Muscle of arm (tissue), 14 donors: ENCODE measurements at places on chromosomes 3 and 15. TPM values are rescaled to one million over a fixed set of nuclear protein-coding genes. Genes with fewer than 3 reads are reported as not detected.

Gene PSMD2
- polyA plus RNA-seq = 166 TPM

GRCh38 chr3:129614435-129614834, 8.0 kb upstream of the PLXND1 start:
- no peak for DNase-seq

Gene TRNT1
- not detected for polyA plus RNA-seq

DNA sequence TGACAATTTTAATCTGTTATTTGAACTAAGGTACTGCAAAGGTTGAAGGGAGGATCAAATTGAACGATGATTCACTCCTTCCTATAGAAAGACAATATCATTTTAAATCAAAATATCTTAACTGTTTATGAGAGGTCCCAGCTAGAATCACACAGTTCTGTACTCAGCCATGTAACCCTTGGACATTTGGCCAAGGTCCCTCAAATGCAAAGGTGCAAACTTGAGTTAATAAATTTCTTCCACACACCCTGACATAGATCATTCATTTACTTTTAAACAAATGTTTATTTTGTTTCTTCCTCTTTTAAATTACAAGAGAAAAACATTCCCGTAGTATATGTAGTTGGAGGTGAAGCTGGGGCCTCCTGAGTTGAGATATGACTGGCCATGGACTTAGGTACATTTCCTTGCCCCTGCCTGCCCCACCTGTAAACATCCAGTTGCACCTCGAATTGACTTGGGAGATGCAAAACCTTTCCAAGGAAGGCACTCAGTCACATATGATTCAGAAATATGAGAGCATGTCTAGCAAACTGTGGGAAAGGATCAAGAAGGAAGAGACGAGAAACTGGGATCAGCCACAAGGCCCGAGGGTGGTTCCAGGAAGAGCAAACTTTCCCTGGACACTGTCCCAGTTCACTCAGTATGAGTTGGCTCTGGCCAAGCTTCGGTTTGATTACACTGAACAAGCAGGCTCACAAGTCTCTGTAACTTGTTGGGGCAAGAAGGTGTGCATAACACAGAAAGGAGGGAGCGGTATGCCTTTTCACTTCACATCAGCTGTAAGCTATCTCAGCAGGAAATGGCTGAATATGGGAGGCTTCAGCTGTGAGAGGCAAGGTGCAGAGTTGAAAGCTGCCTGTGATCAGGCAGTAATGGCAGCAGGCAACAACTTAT, 6.7 kb downstream of the TNFSF10 start:
- peak; percentile 62 for DNase-seq

- no peak for DNase-seq
Measured at GRCh38 chr15:26894181-26894580, 27.3 kb downstream of the GABRA5 start.

DNA sequence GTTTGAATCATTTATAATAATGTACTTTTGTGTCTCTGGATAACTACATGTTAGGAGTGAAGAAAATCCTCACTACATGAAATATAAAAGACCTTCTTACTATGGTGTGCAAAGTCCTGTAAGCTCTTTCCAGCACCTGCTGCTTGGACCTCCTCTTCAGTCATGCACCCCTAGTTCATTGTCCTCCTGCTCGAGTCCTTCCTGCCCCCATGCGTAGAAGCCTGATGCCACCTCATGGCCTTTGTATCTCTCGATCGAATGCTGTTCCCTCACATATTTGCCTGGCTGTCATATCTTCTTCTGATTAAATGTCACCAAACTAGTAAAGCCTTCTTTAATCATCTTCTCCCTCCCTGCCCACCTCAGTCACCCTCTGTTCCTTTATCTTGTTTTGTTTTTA, 49.9 kb upstream of the SUCLG2 start:
- DNase-seq = no peak

- DNase-seq = no peak
Measured at GRCh38 chr3:9013782-9014563, 50.7 kb upstream of the RAD18 start.

DNA sequence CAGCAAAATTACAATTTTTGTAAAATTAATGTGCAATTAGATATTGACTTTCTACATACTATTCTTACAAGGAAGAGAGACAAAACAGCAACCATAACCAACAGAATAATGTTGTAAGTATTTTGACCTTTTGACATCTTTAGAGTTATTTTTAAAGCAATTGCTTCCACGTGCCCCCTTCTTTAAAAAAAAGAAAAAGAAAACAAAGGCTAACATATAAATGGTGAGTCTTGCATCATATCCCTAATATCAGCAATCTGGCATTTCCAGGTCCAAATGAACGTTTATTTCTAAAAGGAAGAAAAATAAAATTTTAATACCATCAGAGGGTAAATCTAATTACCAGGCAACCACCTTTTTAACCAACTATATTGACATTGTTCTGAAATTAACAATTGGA, 19.3 kb upstream of the STRIT1 start:
- DNase-seq = no peak

Gene CIB2
- polyA plus RNA-seq = not detected

- no peak for DNase-seq
Measured at GRCh38 chr15:79136434-79137046, 46.0 kb upstream of the RASGRF1 start.

DNA sequence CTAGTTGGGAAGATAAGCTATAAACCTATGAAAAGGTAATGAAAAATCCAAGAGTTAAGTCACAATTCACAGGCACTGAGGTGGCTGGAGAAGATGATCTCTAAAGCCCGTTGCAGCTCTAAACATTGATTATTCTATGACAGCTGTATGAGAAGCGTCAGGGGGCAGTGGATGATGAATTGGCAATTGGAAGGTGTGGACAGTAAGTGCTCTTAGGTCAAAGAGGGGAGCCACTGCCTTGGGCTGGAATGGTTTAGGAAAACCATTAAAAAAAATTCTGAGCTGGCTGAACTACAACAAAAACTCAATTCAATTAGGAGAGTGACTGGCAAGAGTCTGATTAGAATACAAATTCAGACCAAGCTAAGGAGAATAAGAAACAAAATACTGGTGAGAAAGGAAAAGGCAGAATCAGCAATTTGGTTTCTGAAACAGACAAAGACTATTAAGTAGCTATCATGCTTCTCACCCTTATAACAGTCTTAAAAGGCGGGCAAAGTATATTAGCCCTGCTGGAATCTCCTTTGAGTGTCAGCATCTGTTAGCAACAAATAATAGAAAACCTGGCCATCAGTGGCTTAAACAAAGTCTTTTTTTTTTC, 8.8 kb upstream of the NMD3 start:
- no peak for DNase-seq

DNA sequence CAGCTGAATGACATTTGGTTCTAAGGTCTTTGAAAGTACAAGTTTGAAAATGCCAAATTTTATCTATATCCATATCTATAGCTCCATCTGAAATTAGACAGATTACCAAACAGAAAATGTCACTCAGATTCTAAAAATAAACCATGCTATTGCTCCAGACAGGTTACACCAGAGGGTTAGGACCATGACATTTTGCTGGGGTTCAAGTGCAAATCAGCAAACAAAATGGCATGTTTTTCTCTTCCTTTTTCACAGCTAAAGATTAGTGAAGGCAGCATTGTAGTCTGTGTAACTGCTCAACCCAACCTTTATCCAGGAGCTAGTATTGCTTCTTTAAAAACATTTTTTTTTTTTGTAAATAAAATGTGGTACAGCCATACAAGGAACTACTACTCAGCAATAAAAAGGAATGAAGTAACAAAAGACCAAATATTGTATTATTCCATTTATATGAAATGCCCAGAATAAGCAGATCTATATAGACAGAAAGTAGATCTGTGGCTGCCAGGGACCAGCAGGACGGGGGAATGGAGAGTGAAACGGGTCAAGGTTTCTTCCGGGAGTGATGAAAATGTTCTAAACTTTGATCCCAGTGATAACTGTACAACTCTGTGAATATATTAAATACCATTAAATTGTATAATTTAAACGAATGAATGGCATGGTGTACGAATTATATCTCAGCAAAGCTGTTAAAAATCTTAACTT, 18.2 kb downstream of the VGLL4 start:
- DNase-seq = no peak

- DNase-seq = no peak
Measured at GRCh38 chr3:142962520-142963233, 797 bp downstream of the PAQR9 start.

Gene GOLGA8T
- not detected for polyA plus RNA-seq

Gene PAQR9
- polyA plus RNA-seq = not detected

GRCh38 chr15:31292391-31293015, 34.1 kb upstream of the KLF13 start:
- DNase-seq = no peak

Gene SLC22A13
- not detected for polyA plus RNA-seq

GRCh38 chr3:197718891-197719290, 17.8 kb downstream of the RUBCN start:
- DNase-seq = no peak

Gene IL20RB
- 1.1 TPM for polyA plus RNA-seq

GRCh38 chr3:51620543-51620942, 50.5 kb upstream of the TEX264 start:
- DNase-seq = no peak

Gene SMCO1
- polyA plus RNA-seq = 2.2 TPM

GRCh38 chr3:54299169-54299935, 177.0 kb downstream of the CACNA2D3 start:
- no peak for DNase-seq

- no peak for DNase-seq
Measured at GRCh38 chr15:50224606-50225005, 40.9 kb downstream of the HDC start.

Gene PP2D1
- 0.63 TPM for polyA plus RNA-seq

GRCh38 chr15:68991723-68992122, 22.8 kb upstream of the NOX5 start:
- no peak for DNase-seq

Gene LRRK1
- polyA plus RNA-seq = 6.6 TPM

DNA sequence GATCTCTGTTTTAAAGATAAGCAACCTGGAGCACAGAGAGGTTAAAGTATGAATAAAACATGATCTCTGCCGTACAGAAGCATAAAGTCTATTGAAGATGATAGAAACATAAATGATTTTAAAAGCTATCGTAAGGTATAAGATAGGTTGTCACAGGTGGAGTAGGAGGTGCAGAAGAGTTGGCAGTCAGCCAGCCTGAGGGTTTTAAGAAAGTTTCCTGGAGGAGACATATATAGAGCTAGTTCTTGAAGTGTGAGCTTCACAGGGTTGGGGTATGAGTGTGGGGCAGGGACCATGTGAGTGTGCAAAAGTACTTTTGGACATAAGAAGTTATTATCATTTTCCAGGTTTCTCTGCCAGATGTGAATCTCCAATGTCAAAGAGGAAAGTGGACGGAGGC, 3.9 kb upstream of the FGF12 start:
- no peak for DNase-seq

Gene HCLS1
- 5.6 TPM for polyA plus RNA-seq

DNA sequence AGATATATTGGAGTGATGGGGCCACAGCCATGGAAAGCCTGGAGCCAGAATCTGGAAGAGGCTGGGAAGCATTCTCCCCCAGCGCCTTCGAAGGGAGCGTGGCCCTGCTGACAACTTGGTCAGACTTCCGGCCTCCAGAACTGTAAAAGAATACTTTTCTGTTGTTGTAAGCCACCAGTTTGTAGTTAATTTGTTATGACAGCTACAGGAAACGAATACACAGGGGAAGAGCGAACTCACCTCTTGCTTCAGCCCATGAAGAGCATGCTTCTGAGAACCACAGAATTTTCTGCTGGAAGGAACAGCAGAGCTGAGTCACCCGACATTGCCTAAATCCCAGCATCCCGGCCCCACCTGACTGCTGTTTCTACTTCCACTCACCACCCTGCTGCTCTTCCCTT, 501.7 kb downstream of the SHQ1 start:
- peak; percentile 45 for DNase-seq

DNA sequence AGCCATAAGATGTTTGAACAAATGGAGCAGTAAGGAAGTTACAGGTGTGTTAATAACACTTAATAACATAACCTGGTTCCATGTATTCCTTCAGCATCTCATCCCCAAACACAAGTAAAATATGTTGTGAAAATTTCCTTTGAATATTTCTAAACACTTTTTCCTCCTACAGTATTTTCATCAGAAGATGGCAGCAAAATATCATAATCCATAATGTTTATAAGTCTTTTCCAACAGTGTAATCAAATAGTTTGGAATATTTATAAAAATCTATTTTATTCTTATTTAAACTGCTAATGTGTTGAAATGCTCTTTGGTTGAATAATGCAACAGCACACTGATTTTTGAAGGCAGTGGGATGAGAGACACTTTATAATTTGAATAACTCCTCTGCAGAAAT, 1020.5 kb downstream of the OTOL1 start:
- no peak for DNase-seq

DNA sequence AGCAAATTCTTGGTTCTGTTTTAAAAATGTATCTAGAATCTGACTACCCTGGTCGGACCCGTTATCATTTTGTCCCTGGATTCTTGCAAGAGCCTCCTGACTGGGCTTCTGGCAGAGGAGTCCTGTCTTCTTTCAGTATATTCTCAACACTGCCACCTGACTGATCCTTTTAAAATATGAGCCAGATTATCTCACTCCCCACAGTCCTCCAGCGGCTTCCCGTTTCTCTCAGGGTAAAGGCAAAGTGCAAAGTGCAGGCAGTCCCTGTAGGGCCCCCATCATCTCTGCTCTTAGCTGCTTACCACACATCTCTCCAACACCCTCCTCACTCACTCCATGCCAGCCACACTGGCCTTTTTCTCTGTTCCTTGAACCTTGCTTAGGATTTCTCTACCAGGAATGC, 28.4 kb downstream of the CRTC3 start:
- no peak for DNase-seq

Gene STRIT1
- 75.6 TPM for polyA plus RNA-seq

Gene ARHGAP31
- polyA plus RNA-seq = 14.2 TPM

Gene CPA3
- polyA plus RNA-seq = 1.3 TPM
